ENCODE measurements at places on chromosomes 12 and 14. TPM values are rescaled to one million over a fixed set of nuclear protein-coding genes. Genes with fewer than 3 reads are reported as not detected.

The GALNT9 gene
- 2.1 TPM for total RNA-seq

The KRT71 gene
- not detected for total RNA-seq

The MYF5 gene
- total RNA-seq, result not detected

The IL23A gene
- not detected for total RNA-seq

The KRT3 gene
- total RNA-seq, result not detected

The ADAMTS20 gene
- total RNA-seq, result not detected
